ENCODE measurements at places on chromosomes 7 and 10.

DNA sequence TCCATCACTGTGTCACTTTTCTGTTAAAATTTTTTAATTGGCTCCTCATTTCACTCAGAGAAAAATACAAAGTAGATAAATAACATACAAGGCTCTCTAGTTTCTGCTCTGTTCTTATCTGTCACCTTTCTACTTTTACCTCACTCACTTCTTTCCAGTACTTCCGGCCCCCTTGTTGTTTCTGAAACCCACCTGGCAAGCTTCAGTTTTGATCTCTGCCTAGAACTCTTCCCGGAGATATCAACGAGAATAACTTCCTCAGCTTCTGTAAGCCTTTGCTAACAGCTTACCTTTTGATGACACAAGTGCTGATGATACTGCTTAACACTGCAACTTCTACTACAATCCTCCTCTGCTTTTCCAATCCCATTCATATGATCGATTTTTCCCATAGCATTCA lies 566.2 kb downstream of the PCDH15 start:
- DNase-seq, result no peak

GRCh38 chr10:44427037-44427436 lies 42.1 kb upstream of the CXCL12 start:
- no peak for DNase-seq

DNA sequence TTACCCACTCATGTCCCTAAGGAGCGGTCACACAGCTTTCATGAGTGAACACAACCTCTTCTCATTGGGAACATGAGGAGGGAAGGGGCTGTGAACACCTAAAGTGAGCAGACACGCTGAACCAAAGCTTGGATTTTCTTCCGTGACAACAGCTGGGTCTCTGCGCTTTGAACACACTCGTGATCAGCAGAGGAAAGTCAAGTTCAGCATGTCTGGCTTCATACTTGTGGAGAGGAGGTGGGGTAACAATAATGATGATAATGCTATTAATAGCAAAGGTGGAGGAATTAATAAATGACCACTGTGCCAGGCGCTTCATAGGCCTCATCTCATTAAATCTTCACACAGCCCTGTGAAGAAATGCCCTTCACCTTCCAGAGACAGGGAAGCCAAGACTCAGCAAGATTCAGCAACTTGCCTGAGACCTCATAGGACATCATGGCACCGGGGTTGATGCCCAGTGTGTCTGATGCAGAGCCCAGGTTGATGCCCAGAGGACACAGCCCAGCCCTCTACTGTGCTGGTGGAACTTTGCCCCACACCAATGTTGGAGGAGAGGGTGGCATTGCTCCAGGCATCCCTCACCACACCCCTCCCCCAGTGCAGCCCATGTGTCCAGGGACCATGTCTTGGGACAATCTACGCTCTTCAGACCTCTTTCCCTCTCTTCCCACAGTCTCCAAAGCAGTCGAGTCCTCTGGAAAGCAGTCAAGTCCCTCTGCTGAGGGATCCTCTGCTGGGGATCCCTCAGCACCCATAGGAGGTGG lies 40.6 kb downstream of the GSDME start:
- no peak for DNase-seq

- no peak for DNase-seq
Observed at GRCh38 chr10:46545861-46546590, 10.4 kb downstream of the GPRIN2 start.

DNA sequence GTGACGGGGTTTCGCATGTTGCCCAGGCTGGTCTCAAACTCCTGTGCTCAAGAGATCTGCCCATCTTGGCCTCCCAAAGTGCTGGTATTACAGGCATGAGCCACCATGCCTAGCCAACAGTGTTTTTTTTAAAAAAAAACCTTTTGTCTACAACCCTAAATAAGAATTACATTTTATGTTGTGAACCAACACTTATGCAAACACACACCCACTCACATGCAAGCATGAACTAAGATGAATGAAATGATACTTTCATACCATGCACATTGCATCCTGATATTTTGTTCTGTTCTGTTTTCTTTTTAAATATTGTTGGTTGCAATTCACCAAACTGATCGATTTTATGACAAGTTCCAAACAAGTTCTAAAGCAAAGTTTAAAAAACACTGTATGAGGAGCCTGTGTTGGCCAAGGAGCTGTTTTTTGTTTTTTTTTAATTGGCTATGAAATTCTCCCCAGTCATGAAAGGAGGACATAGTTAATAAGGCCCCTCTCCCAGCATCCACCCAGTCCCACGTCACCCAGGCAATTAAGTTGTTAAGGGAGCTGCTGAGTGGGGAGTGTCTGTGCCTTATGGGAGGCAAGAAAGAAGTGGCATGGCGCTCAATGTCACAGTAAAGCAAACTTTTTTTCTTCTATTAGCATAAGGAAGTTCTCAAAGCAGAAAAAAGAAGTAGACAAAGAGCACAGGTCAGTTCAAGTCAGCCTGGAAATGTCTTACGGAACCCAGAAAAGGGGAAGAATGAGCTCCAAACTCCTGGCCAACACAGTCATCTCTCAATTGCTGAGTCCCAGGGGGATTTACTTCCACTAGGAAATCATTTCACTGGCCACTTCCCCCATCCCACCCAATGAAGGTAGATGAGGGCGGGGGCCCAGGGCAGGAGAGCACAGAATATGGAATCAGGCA lies 50.1 kb downstream of the NOD1 start:
- DNase-seq, result no peak

- no peak for DNase-seq
Observed at GRCh38 chr7:88095-88926, 104.1 kb upstream of the FAM20C start.

DNA sequence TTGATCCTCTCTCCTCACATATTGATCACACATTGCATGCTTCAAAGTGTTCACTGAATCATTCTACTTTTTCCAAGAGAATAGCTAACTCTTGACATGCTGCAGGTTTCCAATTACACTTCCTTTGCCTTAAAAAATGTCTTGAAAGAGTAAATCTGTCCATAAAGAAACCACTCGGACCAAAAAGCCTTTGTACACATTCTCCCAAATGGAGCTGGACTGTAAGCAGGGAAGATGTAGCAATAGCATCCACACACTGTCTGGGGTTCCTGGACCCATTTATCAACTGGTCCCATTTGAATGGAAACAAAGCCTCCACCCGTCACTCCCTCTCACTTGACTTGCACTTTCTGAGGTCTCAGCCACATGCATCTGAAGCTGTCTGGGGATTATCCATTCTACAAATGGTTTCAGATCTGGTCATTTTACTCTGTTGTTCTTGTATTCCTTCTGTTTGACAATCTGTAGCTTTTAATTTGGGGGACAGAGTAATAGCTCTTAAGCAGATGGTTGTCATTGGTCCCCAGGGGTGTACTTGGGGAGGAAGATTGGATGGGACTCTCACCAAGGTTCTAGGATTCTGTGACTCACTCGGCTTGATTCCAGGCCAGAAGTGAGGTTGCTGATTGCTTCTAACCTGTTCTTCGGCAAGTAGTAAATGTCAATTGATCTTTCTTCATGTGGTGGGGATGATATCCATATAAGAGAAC lies 203.5 kb downstream of the HIBADH start:
- no peak for DNase-seq

DNA sequence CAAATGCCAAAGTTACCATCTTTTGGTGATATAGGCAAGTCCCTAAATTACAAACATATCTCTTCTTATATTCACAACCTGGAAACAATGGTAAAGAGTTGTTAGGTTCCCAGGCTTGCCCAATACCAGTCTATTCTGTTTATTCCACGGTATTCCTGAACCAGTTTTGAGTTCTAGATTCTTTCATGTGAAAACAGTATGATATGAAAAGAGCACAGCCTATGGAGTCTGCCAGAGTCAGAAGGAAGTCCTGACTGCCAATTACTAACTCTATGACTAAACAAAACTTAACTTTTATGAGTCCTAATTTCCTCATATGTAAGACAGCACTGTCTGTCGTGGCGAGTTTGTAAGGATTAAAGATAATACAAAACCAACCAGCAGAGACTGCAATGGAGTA lies 5.6 kb downstream of the ABI1 start:
- no peak for DNase-seq

GRCh38 chr10:46014683-46015405 lies 15.6 kb downstream of the NCOA4 start:
- no peak for DNase-seq

DNA sequence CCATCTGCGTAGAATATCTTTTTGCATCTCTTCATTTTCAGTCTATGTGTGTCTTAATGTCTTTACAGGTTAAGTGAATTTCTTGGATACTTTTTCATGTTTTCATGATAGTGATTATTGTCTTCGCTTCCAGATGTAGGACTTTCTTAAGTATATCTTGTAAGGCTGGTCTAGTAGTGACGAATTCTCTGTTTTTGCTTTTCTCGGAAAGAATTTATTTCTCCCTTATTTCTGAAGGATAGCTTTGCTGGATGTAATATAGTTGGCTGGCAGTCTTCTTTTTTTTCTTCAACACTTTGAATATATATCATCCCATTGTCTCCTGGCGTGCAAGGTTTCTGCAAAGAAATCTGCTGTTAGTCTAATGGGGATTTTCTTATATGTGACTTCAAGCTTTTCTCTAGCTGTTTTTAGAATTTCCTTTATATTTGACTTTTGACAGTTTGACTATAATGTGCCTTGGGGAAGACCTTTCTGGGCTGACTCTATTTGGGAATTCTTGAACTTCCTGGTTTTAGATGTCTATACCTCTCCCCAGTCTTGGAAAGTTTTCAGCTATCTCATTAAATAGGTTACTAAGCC lies 14.3 kb downstream of the GTPBP4 start:
- DNase-seq, result no peak

DNA sequence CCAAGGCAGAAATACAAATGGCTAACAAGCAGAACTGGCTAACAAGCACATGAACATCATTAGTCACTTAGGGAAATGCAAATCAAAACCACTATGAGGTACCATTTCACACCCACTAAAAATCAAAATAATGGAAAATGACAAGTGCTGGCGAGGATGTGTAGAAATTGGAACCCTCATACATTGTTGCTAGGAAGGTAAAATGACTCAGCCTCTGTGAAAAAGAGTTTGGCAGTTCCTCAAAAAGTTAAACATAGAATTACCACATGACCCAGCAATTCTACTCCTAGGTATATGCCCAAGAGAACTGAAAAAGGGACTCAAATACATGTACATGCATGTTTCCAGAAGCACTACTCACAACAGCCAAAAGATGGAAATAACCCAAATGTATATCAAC lies 52.8 kb upstream of the ANAPC16 start:
- DNase-seq, result no peak

DNA sequence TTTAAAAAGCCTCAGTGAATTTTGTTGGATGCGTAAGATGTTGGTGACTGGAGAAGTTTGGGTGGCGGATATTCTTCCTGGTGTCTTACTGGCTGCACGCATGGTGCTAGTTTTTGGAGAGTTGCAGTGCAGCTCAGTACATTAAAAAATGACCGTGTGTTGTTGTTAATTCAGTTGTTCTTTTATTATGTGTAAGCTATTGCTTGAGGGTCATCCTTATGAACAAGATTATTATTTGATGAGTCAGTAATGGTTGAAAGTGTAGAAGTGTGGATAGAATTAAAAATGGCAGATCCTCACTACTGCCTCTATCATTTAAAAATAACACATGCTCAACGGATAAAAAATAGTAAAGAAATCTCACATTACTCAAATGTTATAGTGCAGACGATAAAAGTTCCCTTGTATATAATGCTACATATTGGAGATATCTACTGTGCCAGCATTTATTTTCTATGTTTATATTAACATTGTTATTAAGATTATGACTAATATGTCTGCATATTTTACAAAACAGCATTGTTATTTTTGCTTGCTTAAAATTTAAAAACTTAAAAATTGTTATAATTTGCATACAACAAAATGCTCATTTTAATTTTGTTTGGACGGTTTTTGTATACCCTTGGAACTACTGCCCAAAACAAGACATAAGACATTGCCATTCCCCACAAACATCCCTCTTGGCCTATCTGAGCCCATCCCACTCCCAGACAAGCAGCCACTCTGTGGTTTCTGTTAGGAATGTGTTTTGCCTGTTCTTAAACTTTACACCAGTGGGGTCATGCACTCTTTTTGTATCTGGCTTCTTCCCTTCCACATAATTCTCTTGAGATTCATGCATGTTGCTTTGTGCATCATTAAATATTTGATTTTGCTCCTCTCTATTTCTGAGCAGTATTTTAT lies 142.0 kb downstream of the DOCK1 start:
- no peak for DNase-seq

DNA sequence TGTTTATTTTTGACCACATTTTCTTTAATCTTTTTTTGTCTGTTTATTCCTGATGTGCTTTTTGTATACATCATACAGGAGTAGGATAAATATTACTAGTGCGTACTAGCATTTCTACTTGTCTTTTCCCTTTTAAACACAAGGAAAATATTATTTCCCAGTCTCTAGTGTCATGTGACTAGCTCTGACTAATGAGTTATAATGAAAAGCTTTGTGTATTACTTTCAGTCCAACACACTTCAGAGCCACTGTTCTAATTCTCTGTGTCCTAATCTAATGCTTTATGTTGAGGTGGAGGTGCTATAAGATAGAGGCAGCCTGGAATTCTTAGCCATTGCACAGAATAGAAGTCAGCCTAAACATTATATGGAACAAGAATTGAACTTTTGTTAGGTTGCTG lies 65.0 kb upstream of the RAB18 start:
- DNase-seq, result no peak

DNA sequence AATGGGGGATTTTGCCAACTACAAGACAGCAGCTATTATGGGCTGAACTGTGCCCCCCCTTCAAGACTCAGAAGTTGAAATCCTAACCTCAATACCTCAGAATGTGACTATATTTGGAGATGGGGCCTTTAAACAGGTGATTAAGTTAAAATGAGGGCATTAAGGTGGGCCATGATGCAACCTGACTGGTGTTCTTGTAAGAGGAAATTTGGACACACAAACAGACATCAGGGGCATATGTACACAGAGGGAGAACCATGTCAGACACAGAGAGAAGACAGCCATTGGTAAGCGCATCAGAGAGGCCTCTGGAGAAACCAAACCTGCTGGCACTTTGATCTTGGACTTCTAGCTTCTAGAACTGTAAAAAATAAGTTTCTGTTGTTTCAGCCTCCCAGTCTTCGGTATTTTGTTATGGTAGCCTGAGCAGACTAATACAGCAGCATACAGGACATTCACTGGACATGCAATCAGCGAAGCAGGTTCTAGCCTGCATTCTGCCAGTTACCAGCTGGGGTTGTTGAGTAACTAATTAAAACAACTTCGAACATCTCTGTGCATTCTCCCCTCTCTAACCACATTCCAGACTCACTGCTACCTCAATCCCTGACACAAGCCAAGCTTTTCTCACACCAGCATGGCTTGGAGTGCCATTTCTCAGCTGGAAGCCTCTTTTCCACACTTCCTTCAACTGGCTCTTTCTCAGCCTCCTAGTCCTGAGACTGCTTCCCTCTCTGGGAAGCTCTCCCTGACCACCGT lies 141.4 kb downstream of the DOCK4 start:
- DNase-seq, result no peak

DNA sequence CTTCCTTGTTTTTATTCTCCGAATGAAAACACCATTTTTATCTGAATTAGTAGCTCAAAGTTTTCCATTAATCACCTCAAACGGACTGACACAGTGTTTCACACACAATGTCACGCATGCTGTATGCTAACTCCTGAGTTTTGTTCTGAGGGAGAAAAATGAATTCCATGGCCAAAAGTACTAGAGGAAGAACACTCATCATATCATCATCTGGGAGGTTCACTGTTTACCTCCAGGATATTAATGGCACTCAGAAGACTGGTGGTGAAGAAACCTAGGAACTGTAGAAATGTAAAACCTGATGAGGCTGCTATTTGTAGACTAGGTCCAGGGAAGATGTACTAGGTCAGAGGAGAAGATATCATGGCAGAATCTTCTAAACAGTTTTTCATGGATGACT lies 395.6 kb upstream of the ETV1 start:
- no peak for DNase-seq

- DNase-seq, result peak; percentile 78
Observed at GRCh38 chr7:31679574-31680305, 7.3 kb upstream of the PPP1R17 start.

All from spinal cord (tissue), 10 donors.